ENCODE measurements at places on chromosomes 6 and 20.

- no peak for DNase-seq
Observed at GRCh38 chr6:13117570-13117969, 210.8 kb downstream of the TBC1D7 start.

DNA sequence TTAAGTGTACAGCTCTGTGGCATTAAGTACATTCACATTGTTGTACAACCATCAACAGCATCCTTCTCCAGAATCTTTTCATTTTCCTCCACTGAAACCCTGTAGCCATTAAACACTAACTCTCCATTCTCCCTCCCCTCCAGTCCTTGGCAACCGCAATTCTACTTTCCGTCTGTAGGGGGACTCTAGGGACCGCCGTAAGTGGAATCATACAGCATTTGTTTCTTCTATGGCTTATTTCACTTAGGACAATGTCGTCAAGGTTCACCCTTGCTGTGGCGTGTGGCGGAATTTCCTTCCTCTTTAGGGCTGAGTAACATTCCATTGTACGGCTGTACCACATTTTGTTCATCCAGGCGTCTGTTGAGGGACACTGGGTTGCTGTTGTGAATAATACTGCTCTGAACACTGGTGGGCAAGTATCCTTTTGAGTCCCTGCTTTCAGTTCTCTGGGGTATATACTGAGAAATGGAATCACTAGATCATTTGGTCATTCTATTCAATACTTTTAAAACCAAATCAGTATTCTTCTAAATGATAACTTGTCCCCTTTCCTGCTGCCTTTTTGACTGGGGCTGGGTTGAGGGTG lies 50.7 kb downstream of the PPP1R3G start:
- no peak for DNase-seq

DNA sequence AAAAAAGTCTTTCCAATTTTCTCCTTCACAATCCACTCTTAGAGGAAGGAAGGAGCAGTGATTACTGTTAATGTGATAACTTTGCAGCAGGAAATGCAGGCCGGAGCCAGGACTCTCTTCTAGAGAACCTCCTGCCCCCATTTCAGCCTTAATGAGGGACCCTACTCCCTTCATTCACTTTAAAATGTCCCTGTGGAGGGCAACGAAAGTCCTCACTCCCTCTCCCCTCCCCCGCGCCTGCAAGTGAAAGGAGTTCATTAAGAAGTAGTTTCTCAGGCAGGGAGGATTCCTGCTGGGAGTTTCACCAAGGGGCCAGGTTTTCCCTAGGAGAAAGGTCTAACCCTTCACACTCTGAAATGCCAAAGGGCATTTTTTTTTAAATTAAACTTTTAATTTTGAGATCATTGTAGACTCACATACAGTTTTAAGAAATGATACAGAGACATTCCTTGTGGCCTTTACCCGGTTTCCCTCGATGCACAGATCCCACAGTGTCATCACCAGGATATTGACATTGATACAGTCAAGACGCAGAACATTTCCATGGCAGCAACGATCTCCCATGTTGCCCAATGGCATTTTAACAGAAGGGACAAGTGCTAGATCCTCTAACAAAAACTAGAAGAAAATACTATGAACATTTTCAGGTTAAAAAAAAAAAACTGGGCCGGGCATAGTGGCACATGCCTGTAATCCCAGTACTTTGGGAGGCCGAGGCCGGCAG lies 6.8 kb upstream of the COMMD7 start:
- DNase-seq: no peak

DNA sequence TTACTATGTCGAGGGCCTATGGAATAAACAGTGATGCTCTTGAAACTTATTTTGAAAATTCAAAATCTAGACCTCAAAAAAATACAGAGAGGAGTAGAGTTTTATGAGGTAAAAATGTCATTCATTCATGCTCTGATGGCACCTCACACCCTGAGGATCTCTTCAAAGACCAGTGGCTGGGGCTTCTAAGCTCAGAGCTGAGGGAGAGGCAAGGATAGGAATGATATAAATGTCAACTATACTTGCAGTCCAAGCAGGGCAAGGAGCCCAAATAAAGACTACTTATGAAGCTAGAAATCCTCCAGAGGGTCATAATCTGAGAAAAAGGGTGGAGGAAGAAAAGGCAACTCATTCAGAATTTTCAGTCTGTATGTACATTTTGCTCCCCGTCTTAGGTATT lies 136.7 kb upstream of the CARMIL1 start:
- DNase-seq: no peak

DNA sequence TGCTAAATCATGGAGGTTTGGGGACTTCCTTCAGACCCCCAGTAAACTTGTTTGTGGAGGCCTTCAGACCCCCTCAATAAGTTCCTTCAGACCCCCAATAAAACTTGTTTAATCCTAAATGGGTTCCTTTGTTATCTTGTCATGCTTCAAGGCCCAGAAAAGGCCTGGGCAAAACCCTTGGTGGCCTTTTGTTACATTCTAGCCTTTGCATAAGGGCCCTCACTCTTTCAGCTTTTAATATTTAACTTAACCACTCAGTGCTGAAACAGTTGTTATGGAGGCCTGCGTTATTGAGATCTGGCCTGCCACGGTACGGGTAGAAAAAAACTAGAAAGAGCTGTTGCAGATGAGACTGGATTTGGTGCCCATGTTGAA lies 4.3 kb upstream of the DYNLRB1 start:
- DNase-seq: no peak

DNA sequence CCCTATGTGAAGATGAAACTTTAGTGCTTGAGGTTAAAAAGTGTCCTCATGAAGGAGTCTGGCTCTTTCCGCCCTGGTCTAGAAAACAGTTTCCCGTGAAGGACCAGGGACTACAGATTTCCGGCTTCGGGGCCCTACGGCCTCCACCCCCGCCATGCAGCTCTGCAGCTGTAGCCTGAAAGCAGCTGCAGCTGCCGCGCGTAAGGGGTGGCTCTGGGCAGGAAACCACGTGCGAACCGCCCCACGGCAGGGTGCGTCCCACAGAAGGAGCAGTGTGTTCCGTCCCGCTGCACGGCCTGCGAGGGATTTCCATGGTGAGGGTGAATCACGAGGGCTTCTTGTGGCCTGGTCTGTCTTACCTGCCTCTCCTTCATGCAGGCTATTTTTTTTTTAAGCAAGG lies 117.0 kb downstream of the ERMARD start:
- DNase-seq: no peak

- DNase-seq: no peak
Observed at GRCh38 chr6:117074672-117075071, 190.7 kb upstream of the VGLL2 start.

DNA sequence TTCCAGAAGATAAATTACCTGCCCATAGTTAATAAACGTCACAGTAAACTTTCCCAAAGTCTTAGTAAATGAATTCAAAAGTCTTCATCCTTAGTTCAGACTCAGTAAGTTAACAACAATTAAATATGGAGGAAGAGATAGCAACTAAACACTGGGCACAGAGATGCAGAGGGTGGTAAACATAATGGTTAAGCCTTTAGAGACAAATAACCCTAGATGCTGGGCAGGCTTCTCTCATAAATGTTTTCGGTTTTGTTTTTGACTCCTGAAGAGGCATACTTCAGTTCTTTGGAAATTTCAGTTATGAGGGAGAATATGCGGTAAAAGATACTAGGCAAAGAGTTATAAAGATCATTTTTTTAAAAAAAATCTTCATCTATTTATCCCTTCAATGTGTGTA lies 369.8 kb downstream of the FRK start:
- no peak for DNase-seq

GRCh38 chr6:10800810-10801209 lies 37.5 kb downstream of the MAK start:
- no peak for DNase-seq

DNA sequence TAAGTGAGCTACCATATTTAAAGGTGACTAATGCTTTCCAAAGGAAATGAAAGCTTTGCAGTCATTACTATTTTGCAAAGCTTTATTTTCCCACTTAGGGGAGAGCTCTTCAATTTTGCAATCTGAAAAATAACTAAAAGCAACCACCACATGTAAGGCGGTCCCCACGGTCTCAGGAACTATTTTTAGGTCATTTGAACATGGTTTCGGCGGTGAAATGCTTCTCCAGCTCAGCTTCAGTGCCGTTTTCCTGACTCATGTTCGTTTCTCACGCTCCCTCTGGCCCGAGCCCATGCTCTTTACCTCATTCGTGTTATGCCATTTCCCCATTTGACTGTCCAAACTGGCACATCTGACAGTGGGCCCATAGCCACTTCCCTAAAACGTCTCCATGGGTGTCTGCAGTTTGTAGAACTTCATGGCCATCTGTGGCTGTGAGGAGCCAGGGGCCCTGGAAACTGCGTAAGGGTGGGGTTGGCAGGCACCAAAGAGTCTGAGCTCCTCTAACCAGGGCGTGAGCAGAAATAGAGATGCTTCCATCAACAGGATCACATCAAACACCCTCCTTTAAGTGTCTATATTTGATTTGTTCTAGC lies 46.5 kb downstream of the ADTRP start:
- DNase-seq: peak; percentile 48

- no peak for DNase-seq
Observed at GRCh38 chr6:57108691-57109090, 18.7 kb downstream of the ZNF451 start.

DNA sequence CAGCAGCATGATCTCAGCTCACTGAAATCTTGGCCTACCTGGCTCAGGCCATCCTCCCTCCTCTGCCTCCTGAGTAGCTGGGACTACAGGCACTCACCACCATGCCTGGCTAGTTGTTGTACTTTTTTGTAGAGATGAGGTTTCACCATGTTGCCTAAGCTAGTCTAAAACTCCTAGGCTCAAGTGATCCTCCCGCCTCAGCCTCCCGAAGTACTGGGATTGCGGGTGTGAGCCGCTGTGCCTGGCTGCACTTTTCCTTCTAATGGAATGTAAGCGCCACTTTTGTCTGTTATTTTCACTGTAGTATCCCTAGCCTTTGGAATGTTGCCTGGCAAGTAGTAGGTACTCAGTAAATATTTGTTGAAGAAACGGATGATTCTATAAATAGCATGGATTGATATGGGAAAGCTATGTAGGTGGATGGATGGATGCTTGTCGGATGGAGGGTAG lies 10.4 kb upstream of the TRIB3 start:
- no peak for DNase-seq

DNA sequence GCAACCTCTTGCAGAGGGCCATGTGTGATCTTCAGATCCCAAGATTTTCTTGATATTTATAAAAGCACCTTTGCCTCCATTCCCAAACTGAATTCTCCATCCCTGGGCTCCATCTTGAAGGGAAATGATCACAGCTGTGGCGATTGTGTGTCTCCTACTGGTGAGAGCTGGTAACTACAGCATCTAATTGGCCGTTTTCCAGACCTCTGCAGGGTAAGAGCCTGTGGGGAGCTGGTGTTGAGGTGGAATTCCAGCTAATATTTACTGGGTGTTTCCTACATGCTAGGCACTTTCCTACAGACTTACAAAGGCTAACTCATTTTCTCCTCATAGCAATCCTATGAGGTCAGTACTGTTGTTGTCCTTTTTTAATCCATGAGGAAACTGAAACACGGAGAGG lies 59.2 kb upstream of the FNDC1 start:
- no peak for DNase-seq

- DNase-seq: no peak
Observed at GRCh38 chr6:33929575-33930288, 125.9 kb upstream of the MLN start.

DNA sequence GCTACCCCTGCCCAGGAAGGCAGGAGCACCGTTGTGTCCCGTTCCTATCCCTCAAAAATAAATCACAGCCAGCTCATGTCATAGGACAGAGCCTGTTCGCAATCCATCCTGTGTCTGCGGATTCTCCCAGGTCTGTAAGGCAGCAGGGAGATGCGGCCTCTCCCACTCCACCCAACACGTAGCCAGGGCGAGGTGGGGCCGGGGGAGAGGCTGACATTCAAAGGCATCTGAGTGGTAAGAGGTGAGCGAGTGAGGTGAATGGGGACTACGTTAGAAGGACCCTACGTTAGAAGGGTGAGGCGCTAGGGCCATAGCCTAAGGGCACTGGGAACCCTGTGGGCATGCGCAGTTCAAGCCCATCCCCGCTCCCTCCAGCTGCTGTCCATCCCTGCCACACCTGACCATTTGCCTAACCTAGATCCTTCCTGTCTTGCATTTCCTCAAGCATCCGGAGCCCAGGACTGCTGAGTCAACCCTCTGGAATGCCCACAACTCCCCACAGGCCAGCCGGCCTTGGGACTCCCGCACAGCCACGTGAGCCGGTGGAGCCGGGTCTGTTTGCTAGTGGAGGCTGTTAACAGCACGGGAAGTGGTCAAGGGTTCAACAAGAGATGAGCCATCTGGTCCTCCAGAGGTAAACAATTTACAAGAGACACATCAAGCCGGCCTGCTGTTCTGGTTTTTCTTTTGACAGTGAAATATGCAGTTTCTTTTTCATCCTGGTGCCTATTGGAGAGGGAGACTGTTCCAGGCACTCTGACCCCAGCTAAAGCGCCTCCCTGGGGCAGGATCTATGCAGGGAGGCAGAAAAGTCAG lies 45.9 kb downstream of the RIPOR3 start:
- DNase-seq: no peak

DNA sequence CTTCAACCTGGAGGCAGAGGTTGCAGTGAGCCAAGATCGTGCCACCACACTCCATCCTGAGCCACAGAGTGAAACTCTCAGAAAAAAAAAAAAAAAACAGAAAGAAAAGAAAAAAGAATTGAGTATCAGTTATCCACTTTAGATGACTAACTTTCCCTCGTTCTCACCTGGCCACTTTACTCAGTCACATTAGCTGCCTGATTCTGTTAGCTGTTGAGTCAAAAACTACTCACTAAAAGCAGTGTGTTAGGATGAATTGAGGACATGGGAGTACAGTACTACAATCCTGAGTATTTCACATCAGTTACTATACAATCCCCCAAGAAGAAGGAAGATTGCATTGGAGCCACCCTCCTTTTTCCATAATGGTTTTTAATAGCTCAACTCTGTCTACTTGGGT lies 114.6 kb downstream of the ADAT2 start:
- DNase-seq: no peak

GRCh38 chr6:16311763-16312162 lies 73.4 kb downstream of the GMPR start:
- DNase-seq: no peak

DNA sequence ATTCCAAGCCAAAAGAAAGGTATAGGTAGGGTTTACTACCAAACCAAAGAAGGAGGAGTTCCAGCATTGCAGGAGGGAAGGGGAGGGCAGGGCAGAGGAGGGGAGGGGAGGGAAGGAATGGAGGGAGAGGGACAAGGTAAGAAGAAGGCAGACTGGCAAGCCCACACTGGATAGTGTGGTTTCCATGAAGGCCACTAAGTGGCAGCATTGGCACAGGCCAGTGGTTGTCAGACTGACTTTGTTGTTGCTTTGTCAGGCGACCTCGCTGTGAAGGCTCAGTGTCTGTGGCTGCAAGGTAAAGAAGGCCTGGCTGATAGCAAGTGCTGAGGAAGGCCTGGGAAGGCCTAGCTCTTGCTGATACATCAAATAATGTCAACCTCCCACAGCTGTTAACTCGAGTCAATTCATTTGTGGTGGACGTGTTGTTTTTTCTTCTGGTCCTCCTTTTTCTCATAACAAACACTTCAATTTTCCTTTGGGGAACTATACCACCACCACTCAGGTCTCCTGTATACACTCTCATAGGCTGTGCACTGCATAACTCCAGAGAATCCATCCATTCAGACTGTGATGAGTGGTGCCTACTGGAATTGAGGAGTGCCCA lies 7.7 kb upstream of the ZNF334 start:
- peak; percentile 18 for DNase-seq

- DNase-seq: peak; percentile 4
Observed at GRCh38 chr6:2353412-2354137, 108.2 kb upstream of the GMDS start.

- DNase-seq: no peak
Observed at GRCh38 chr6:121492536-121492935, 57.1 kb downstream of the GJA1 start.

- no peak for DNase-seq
Observed at GRCh38 chr6:113414511-113414910, 442.6 kb upstream of the MARCKS start.

- DNase-seq: peak; percentile 77
Observed at GRCh38 chr6:145814501-145815308, at the start of gene FBXO30. Gene FBXO30 (minus strand): TSS chr6:145814795. CDS start chr6:145806405, 8,390 bp downstream.
